Activated naive CD4-positive, alpha-beta T cell treated with anti-CD3 and anti-CD28 coated beads, Interleukin-2, amount 50 U/mL, for 16 hours (primary cell): ENCODE measurements at places on chromosomes 7 and 10.

DNA sequence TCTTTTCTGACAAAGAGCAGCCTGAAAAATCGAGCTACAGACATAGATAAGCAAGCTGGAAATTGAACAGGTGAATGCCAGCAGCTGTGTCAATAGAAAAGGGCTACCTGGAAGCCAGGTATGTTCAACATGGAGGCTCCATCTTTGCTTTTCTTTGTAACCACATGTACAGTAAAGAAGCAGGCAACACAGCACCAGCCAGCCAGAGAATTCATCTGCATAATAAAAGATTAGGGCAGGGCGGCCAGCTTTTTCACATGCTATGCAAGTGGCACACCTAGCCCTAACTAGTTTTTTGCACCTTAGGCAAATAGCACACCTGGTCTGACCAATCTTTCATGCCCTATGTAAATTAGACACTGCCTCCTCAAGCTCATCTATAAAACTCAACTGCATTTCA, 25.7 kb downstream of the COG5 start:
- no peak for DNase-seq

GRCh38 chr7:70390251-70390650, 741.7 kb upstream of the GALNT17 start:
- DNase-seq, result no peak

DNA sequence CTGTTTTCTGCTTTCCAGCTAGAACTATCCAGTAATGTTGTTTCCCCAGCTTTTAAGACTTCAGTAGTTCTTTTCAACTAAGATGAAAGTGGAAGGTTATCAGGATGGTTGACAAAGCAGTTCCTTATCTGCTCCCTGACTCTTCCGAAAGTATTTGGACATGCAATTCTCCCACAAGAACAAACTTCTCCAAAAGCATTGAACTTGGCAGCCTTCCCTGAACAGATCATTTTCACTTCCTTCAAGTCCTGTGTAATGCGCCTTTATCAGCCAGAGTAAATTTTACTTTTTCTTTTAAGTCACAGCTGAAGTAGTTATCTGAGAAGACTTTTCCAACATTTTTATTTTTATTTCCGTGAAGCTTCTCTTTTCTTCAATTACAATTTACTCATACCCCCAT, 39.7 kb downstream of the CDC14C start:
- DNase-seq, result no peak

DNA sequence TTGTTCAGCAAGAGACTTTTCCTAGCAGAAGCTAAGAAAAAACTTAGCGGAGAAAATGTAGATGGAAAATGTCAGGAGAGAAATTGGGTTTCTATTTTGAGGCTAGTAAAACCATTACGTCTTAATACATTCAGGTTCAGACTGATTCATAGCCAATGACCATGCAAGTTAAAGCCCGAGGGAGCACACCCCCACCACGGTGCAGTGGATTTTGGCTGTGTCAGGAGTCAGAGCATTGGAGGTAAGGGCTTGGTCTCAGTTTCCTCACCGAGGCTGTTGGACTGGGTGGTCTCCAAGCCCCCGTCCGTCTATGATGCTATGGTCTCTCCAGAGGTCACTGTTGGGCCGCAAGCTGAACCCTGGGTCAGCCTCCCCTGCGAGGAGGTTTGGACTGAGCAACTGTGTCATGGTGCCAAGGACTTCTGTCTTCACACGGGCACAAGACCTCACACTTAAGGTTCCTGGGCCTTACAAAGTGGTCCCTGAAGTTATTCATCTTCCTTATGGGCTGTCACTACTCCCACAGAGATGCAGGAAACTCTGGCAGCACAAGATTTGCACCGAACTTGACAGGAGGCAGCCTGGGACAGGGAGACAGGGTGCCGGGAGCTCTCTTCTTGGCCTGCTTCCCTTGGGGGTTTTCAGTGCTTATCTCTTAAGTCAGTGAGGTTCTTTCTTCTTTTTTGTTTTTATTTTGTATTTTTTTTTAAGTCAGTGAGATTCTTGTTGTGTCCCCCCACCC, 186.8 kb downstream of the PHTF2 start:
- DNase-seq, result no peak

GRCh38 chr7:39313974-39314373, 252.2 kb upstream of the YAE1 start:
- no peak for DNase-seq

GRCh38 chr10:51108406-51108805, 34.1 kb downstream of the PRKG1 start:
- DNase-seq, result no peak

DNA sequence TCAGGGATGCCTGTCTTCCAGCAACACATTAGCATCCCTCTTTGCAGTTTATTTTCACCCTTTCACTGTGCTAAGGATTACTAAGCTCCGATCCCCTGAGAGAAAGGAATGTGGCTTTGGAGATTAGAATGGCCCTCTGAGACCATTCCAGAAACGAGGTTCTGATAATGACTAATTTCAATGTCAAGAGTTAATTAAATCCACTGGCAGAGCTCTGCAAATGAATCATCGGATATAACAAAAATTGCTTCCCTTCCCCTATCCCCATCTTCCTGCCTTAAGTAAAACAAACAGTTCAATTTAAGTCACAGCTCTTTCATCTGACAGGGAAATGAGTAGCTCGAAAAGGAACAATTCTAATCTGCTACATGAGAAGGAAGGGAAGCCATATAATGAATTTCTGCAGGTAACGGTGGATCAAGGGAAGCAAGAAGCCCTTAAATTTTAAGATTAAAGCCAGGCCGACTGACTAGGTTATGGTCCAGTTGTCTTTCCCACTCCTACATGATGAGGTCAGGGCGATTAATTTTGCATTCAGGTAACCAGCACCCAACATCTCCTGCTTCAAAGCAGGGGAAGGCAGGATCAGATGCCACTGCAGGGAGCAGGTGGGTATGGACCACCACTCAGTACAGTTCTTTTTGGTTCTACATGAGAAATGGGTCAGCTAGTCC, 50.5 kb downstream of the MALSU1 start:
- DNase-seq, result no peak

- no peak for DNase-seq
These were observed 99.1 kb downstream of the ANK3 start for GRCh38 chr10:60290558-60290957.

GRCh38 chr10:123305671-123306070, 151.5 kb downstream of the BUB3 start:
- no peak for DNase-seq

DNA sequence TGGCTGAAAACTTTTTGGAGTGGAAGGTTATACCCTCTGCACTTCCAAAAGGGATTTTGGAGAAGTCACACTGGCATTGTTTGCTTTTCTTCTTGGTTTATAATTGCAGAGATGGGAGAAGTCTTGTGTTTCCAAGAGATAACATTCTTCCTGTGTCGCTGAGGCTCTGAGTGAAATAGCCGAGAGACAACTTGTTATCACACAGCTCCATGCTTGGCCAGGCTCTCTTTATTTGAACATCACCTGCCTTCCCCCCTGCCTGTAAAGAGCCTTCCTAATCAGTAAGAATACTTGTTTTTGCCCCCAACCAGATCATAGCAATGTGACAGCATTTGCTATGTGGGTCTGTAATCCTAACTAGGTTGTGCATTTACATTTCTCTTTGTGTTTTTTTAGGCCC, 270.7 kb downstream of the GALNT17 start:
- no peak for DNase-seq

DNA sequence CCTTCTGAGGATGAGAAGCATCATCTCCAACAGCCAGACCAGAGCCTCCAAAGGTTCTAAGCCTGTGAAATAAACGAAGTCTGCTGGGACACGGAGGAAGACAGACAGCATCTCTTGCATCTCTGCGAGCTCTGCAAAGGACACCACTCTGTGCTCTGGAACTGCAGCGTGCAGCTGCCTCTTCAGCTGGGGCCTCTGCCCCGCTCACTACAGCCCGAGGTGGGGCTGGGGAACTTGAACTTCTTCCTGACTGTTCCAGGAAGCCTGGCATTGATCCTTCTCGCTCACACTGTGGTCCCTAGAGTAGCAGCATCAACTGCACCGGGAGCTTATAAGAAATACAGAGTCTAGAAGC, 163.3 kb downstream of the USP6NL start:
- no peak for DNase-seq

GRCh38 chr7:74568658-74569057, 88.9 kb upstream of the GTF2I start:
- DNase-seq, result no peak

GRCh38 chr7:21768279-21768678, 177.4 kb downstream of the CDCA7L start:
- DNase-seq, result no peak

- DNase-seq, result no peak
These were observed 8.8 kb downstream of the ASB10 start for GRCh38 chr7:151178236-151178635.

GRCh38 chr7:29588900-29589696, 25.5 kb downstream of the PRR15 start:
- DNase-seq, result peak; percentile 13

GRCh38 chr7:98133621-98134303, 27.1 kb downstream of the LMTK2 start:
- DNase-seq, result no peak

GRCh38 chr7:78225534-78225933, 427.0 kb downstream of the PHTF2 start:
- DNase-seq, result no peak

DNA sequence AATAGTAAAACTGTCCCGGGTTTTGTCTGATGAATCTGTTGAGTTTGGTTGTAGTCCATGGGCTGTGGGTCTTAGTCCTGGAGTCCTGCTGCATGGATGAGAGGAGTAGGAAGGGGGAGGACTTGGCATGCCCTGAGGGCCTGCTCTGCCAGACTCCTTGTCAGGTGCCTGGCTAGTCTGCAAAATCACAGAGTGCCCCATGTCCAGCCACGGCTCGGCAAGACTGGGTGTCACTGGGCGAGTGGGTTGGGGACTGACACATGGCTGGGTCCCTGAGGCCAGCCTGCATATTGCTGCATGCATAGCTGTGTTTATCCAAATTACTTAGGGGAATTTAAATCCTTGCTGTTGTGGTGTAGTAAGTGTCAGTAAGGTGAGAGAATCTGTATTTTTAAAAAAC, 9.7 kb downstream of the MINDY4 start:
- DNase-seq, result no peak

GRCh38 chr10:47240173-47240572, 59.8 kb upstream of the GDF10 start:
- DNase-seq, result no peak

- no peak for DNase-seq
These were observed 4.4 kb downstream of the FUOM start for GRCh38 chr10:133353202-133353959.

GRCh38 chr10:71780156-71780555, 6.8 kb upstream of the VSIR start:
- DNase-seq, result no peak

DNA sequence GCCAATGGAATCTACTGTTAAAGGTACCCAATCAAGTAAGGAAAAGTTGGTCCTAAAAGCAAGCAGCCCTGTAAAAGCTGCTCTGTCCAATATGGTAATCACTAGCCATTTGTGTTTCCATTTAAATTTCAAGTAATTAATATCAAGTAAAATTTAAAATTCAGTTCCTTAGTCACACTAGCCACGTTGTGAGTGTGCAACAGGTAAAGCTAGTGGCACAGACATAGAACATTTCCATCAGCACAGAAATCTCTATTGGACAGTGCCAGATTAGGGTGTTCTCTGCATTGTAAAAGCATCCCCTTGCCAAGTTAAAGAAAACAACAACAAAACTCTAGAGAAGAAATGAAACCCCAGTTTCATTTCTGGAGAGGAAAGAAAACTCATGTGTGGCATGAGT, 4.4 kb downstream of the CAV1 start:
- DNase-seq, result no peak

GRCh38 chr10:98172495-98172894, 38.0 kb downstream of the R3HCC1L start:
- DNase-seq, result no peak

DNA sequence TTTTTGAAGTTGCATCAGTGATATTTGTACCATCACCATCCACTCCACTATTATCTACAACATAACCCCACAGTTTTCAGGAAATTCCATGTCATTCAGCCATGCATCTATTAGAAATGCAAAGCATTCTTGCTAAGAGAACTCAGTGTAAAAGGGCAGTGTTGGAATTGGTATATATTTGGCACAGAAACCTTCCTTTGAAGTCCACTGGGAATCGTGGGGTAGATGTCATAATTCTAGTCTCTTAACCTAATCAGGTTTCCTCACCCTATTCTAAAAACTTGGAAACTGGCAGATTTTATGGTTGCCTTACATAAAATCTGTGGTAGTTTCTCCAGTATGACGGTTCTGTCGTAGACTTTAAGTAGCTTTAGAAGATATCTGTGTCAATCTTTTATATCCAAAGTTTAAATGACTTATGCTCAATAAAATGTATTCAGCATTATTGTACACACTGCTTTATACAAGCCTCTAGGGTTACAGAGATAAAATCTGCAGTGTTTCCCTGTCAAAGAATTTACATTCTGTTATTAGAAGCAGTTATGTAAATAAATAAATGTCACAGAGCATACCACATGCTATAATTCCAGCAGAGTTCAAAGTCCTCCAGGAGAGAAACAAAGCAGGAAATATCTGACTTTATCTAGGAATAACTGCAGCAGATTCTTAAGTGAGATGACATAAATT, 704.4 kb upstream of the CELF2 start:
- no peak for DNase-seq

GRCh38 chr10:44385696-44386441, 972 bp upstream of the CXCL12 start:
- no peak for DNase-seq

DNA sequence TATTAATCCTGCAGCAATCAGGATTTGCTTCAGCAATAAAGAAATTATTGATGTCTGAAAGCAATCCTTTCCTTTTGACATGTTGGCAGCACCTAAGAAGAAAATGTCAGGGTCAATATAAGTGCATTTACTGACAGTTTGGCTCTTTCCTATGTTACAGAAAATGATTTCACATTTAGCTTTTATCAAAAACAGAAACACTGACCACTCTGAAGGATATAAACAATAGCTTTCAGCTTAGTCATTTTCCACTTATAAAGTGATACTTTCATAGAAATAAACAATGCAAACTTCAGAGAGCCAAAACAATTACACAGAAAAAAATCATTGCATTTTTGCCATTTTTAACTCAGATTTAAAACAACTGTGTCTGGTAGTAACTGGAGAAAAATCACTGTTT, 325.6 kb upstream of the KAT6B start:
- DNase-seq, result no peak

- no peak for DNase-seq
These were observed 90.7 kb downstream of the GNAI1 start for GRCh38 chr7:80225361-80225760.

- no peak for DNase-seq
These were observed 2.9 kb downstream of the TWIST1 start for GRCh38 chr7:19114551-19114855.

DNA sequence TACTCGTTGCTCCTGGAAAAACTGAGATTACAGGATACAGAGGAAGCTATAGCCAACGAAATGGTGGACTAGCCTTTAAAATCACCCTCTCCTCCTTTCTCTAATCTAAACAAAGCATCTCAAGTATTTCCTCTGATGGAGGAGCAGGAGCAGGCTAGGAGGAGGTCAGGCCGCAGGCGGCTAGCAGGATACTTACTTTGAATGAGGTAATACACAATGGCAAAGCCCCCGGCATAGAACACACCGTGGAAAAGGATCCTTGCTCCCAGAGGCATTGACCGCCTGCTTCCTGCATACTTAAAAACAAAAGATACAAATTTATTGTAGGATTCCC, 64.4 kb downstream of the STK17A start:
- no peak for DNase-seq
